ENCODE measurements at places on chromosomes 5 and 9. TPM values are rescaled to one million over a fixed set of nuclear protein-coding genes. Genes with fewer than 3 reads are reported as not detected.

- no peak for DNase-seq
Measured at GRCh38 chr9:134216961-134217360, 52.6 kb upstream of the RNU6ATAC start.

The CAPSL gene
- polyA plus RNA-seq: not detected

GRCh38 chr9:137881591-137882505 lies 4.3 kb downstream of the CACNA1B start:
- DNase-seq: no peak

The ZDHHC11B gene
- polyA plus RNA-seq: 0.10 TPM

The GRXCR2 gene
- polyA plus RNA-seq: not detected

The SOHLH1 gene
- polyA plus RNA-seq: not detected

DNA sequence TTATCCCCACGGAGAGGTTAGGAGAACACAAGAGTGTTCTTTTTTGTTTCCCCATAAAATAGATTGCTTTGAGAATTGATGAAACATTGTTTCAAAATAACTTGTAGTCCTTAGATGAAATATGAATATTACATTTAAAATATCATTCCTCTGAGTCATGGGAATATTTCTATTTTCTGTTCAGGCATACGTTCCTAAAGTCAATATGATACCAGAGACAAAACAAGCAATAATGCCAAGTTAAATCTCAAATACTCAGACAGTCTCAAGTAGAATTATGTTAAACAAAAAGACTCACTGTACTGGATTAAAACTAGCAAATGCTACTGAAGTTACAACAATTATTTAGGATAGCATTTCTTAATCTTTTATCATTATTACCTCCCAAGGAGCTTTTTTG lies 111.7 kb upstream of the C6 start:
- DNase-seq: no peak

Measured in mammary epithelial cell (primary cell).